NCI-H1092 (cell line): ENCODE measurements at places on chromosomes 7 and 10.
A peak's percentile ranks its signal among the peaks of the same experiment; 100 is the strongest.

GRCh38 chr10:103708627-103709288 lies 146.6 kb downstream of the SH3PXD2A start:
- DNase-seq: no peak

- peak; percentile 35 for DNase-seq
Measured at GRCh38 chr10:79243181-79244067, 103.8 kb upstream of the PPIF start.

DNA sequence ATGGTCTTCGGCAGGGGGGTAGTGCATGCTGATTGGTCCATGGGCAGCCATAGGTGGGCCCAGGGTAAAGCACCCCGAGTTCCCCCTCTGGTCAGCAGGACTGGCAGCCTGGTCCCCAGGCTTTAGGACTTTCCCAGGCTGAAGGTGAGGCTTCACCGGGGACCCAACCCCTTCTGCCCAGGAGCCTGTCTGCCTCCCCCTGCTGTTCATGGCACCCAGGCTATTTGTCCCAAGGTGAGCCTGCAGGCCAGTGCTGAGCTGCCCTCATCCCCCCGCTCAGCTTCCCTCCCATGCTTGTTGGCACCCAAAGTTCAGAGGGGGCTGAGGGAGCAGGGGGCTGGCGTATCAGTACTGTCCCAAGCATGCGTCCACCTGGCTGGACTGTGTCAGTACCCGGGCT lies 38.5 kb upstream of the ZNRF2 start:
- DNase-seq: no peak

DNA sequence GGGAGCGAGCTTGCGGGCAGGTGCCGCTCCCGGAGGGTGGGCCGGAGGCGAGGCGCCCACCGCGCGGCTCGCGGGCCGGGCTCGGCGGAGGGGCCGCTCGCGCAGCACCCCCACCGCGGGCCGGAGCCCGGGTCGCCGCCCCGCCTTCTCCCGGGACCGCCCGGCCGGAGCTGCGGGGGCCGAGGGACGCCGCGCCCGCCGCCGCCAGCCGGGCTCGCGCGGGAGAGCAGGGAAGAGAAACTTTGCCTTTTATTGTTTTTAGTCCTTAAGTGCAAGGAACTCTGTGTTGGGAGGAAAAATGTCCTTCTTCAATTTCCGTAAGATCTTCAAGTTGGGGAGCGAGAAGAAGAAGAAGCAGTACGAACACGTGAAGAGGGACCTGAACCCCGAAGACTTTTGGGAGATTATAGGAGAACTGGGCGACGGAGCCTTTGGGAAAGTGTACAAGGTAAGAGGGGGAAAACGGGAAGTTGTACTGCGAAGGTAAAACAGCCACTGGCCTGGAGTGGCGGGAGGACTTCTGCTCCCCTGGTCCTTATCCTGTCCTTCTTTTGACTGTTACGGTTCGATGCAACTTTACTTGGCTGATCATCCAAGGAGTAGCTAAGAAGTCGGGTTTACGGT lies 620 bp downstream of the SLK start:
- no peak for DNase-seq

DNA sequence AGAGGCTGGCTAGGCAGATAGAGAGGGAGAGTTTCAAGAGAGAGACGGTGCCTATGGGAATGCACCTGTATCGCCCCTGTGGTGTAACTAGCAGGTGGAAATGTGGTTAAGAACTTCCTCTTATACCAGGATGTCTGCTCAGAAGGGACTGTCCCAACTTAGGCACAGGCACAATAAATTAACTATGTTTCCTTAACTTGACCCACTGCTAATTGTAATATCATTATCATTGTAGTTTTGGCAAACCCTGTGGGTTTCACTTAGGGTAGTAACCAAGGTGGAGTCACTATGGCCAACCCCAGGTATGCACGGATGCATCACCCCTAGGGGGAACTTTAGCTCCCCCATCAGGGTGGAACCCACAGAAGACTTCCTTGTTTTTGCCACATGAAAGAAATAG lies 455.7 kb downstream of the DGKB start:
- DNase-seq: no peak

DNA sequence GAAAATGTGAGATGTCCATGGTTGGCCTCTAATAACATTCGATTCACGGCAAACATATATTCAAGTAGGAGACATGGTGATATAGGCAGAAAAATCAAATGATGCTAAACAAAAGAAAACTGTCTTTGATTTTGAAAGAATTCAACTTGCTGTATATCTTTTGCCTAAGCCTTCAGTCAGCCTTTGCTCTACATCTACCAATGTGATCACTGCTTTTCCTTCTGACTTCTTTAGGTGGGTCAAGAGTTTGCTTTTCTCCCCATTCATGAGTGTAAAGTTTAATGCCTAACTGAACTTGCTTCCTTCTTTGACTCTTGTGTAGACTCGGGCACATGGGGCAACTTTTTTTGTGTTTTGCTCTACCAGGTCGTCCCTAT lies 417 bp upstream of the HIF1AN start:
- DNase-seq: no peak
